Osteoblast (primary cell): ENCODE measurements at places on chromosomes 4 and X.

DNA sequence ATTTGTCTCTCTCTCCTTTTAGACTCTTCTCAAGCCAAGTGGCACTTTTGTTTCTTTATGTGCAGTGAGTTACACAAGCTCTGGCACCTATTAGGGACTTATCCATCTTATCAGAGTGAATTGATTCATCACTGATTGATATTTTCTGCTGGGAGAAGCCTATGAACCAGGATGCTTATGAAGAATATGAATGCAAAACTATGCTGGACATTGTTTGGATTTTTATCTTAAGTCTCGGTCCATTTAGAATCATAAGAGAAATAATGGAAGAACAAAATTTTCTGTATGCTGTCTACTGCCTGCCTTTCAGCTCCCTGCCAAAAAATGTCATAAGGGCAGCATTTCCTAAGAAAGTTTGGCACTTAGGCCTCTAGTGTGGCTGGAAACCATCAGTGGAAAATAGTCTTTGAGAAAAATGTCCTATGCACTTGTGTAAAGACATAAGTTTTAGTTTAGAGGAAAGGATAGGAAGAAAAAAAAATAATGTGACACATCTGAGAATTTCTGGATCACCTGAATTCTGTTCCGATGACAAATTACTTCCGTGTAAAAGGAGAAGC lies 365.7 kb upstream of the MAD2L1 start:
- H3K36me3 ChIP-seq, result no peaks in the 10 kb centered on the region
- H3K4me3 ChIP-seq, result no peak overlapping the region
- H3K27ac ChIP-seq, result no peak overlapping the region
- H3K4me1 ChIP-seq, result no peaks in the 10 kb centered on the region
- no peaks in the 10 kb centered on the region for H3K27me3 ChIP-seq
- no peak for DNase-seq

- H3K4me3 ChIP-seq, result peak overlapping the region; percentile 70
- peaks cover 13% of the 10 kb centered on the region for H3K4me1 ChIP-seq
- H3K36me3 ChIP-seq, result peaks cover 16% of the 10 kb centered on the region
- H3K27me3 ChIP-seq, result peaks cover 8% of the 10 kb centered on the region
- peak overlapping the region; percentile 94 for H3K27ac ChIP-seq
Measured at GRCh38 chrX:103687696-103688201, 1.2 kb upstream of the MORF4L2 start.

DNA sequence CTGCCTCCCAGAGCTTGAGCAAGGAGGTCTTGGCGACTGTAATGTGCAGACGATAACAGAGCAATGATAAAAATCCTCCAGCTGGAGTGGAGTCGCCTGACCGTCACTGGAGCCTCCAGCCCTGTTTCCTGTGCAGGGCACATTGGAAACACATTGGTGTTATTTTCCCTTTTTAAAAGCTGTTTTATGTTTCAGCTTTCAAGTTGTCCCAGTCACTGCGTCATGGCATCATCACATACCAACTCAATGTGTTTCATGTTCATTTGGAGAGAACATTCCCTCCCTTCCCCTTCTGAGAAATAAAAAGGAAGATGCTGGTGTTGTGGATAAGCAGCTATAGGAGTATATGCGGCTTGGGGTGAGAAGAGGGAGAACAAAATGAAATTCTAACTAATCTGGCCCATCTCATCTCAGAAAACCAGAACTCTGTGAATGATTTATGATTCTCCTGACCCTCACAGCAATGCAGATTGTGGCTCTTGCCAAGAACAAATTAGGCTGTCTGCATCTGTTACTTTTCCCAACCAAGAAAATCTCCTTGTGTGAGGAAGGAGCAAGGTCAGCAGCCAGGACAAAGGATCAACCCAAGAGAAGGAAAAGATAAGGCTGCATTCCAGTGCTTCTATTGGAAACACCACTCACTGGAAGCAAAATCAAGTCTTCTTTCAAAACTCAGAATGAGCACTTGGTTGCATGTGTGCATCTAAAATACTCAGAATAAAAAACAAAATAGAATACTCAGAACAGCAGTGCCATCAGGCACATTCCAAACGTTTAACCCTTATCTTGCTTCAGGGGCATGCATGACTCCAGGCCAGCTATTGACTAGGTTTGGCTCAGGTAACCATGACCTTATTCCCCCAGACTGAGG lies 134.4 kb downstream of the RASL11B start:
- no peaks in the 10 kb centered on the region for H3K27me3 ChIP-seq
- H3K27ac ChIP-seq, result no peak overlapping the region
- peak; percentile 59 for DNase-seq
- H3K4me3 ChIP-seq, result no peak overlapping the region
- peaks cover 22% of the 10 kb centered on the region for H3K4me1 ChIP-seq

DNA sequence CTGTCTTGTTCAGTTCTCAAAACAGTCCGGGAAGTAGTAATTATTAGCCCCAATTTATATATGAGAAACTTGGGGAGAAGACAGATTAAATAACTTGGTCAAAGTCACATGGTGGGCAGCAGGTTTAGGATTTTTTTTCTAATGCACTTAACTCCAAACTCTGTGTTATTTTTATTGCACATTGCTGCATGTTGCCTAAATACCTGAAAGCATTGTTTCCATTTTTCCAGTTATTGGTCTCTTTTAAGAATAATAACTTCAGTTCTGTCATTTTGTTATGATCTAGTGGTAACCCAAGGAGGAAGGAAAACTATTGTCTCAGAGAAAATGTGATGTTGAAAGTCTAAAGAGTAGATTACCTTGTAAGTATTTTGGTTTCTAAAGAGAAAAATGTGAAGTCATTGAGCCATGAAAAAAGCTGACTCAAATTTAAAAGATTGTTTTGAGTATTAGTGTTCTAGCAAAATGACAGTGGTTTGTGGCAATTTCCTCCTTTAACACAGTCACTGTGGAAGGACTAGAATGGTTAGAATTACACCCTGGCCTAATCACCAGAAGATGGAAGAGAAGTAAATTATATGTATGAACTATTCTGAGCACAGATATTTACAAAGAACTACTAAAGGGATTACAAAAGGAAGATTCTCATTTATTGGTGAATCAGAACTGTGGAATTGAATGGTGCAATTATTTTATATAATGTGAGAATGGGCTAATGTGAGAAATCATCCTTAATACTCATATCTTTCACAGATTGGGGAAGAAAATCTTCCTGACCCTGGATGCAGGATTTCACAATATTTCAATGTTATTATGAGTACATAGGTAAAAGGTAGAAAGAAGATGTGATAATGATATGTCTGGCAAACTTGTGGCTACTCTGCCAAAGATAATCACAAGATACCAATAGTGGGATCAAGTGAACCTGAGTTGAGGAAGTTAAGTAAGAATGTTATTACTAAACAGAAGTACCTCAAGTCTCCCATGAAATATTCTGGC lies 21.7 kb upstream of the CXCL8 start:
- peaks cover 30% of the 10 kb centered on the region for H3K4me1 ChIP-seq
- no peak overlapping the region for H3K4me3 ChIP-seq
- H3K27ac ChIP-seq, result peak overlapping the region; percentile 53
- no peaks in the 10 kb centered on the region for H3K27me3 ChIP-seq
- no peaks in the 10 kb centered on the region for H3K36me3 ChIP-seq

DNA sequence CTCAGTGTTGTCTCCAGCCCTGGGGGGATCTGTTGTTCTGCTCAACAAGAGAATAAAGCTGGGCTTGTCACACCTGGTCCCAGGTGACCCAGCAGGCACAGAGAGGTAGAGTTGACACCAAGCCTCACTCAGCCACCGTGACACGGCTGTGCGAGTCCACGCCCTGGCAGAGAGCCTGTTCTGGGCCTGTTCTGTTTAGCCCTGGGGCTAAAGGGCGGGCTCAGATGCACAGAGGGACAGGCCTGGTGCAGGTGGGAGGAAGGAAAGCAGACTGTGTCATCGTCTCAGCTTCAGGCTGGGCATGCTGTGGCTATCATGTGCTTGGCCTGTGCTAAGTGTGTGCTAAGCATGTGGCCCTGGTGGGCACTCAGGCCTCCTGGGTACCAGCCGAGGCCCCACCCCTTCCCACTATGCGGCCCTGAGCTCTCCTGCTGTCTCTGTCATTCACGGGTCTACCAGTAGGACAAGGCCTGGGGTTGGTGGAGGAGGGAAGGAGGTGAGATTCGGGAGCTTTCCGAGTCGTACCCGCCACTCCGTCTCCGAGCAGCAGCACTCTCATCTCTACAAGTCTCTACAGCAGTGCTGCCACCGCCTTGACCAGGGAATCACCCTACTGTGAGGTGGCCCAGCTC lies 10.8 kb downstream of the WFS1 start:
- no peak overlapping the region for H3K4me3 ChIP-seq
- H3K27ac ChIP-seq, result no peak overlapping the region
- no peaks in the 10 kb centered on the region for H3K27me3 ChIP-seq

- H3K4me1 ChIP-seq, result no peaks in the 10 kb centered on the region
- no peaks in the 10 kb centered on the region for H3K27me3 ChIP-seq
- no peak overlapping the region for H3K27ac ChIP-seq
- no peak for DNase-seq
- no peak overlapping the region for H3K4me3 ChIP-seq
Measured at GRCh38 chr4:121213940-121214339, 49.8 kb upstream of the TNIP3 start.

DNA sequence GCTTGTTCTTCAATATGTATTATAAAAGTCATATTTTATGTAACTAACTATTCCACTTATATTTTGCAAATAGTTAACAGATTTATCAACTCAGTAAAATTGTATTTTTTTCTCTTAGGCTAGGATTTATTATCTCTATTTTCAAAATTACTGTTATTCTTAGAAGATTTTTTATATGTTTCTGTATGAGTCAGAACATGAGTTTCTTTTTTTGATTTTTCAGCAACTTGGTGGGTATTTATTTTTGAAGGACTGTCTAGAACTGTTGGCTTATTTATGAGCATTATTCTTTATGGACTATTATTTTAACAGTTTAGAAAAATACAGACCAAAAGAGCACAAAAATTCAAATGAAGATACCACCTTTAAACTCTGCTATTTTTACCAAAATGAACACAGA lies 6.8 kb downstream of the AIMP1 start:
- peaks cover 18% of the 10 kb centered on the region for H3K4me1 ChIP-seq
- DNase-seq, result peak; percentile 58
- H3K27me3 ChIP-seq, result no peaks in the 10 kb centered on the region
- H3K27ac ChIP-seq, result peak overlapping the region; percentile 30
- H3K36me3 ChIP-seq, result peaks cover 17% of the 10 kb centered on the region

DNA sequence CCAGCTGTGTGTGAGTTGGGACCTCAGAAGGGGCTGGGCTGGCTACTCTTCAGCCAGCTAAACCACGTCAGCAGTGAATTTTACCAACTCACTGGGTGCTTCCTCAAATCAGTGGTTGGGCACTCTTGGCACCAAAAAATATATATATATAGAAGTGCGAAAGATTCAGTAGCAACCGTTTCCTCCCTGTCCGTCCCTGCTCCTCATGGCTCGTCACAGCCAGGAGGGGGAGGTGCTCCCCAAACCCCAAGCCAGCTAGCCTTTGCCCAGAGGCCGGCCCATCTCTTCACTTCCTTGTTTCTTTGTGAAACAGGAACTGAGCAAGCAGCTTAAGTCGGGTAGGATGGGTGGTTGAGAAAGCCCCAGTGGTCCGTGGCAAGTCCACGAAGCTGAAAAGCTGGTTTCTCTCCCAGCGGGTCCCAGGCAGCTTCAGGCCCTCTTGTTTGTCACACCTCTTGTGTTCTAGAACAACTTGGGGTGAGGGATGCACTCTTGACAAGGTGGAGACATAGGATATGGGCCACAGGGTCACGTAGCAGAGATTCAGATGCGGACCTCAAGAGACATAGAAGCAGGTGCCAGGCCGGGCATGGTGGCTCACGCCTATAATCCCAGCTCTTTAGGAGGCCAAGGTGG lies 6.8 kb upstream of the SASH3 start:
- no peak overlapping the region for H3K27ac ChIP-seq
- H3K27me3 ChIP-seq, result no peaks in the 10 kb centered on the region
- H3K4me3 ChIP-seq, result no peak overlapping the region
- H3K36me3 ChIP-seq, result no peaks in the 10 kb centered on the region
- no peak for DNase-seq
- H3K4me1 ChIP-seq, result no peaks in the 10 kb centered on the region

DNA sequence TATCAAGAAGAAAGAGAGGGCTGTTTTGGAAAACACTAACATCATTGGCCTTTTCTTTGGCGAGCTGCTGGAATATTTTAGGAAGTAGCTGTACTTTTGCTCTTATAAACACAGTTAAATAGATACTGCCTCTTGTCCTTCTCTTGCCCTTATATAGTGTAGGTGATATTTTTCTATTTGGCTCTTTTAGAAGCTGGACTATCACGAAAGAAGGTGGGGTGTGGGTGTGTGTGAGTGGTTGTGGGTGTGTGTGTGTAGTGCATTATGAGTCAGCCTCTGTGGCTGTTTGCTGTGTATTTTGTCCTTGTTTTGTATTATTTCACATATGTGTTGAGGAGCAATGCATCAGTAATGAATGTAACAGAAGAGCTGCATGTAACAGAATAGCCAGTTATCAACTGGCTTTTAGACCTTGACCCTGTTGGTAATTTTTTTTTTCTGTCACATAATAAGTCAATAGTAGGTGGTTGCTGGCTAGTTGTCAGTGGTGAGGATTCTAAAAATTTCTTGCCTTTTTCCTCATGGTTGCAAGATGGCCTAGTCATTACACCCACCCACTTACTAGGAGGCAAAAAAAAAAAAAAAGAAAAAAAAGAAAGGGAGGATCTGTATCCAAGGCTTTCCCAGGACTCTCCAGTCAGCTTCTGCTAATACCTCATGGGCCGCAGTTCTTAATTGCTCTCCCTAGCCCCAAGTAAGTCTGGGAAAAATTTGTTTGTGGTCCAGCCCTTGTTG lies 23.8 kb downstream of the ARHGAP10 start:
- H3K36me3 ChIP-seq, result no peaks in the 10 kb centered on the region
- H3K4me1 ChIP-seq, result peaks cover 40% of the 10 kb centered on the region
- H3K27ac ChIP-seq, result peak overlapping the region; percentile 63
- peak; percentile 81 for DNase-seq

- no peak overlapping the region for H3K27ac ChIP-seq
- peaks cover 7% of the 10 kb centered on the region for H3K4me1 ChIP-seq
- H3K4me3 ChIP-seq, result no peak overlapping the region
- no peaks in the 10 kb centered on the region for H3K27me3 ChIP-seq
- DNase-seq, result no peak
Measured at GRCh38 chr4:147836807-147837206, 104.9 kb downstream of the ARHGAP10 start.

DNA sequence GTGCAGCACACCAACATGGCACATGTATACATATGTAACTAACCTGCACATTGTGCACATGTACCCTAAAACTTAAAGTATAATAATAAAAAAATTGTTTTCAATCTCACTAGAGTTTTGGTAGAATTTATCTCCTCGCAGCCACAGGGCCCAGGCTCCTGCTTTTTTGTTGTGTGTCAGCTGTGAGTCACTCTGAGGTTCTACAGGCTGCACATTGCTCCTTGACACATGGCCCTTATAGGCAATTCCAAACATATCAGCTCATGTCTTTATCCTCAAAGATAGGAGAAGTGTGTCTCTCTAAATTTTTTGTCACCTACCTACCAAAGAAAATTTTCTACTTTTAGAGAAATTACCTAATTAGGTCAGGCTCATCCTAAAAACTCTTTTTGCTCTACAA lies 252.1 kb upstream of the ADGRL3 start:
- H3K27me3 ChIP-seq, result no peaks in the 10 kb centered on the region
- H3K4me3 ChIP-seq, result no peak overlapping the region
- no peaks in the 10 kb centered on the region for H3K4me1 ChIP-seq
